ENCODE measurements at places on chromosomes 6 and 20. TPM values are rescaled to one million over a fixed set of nuclear protein-coding genes. Genes with fewer than 3 reads are reported as not detected.
A peak's percentile ranks its signal among the peaks of the same experiment; 100 is the strongest.

DNA sequence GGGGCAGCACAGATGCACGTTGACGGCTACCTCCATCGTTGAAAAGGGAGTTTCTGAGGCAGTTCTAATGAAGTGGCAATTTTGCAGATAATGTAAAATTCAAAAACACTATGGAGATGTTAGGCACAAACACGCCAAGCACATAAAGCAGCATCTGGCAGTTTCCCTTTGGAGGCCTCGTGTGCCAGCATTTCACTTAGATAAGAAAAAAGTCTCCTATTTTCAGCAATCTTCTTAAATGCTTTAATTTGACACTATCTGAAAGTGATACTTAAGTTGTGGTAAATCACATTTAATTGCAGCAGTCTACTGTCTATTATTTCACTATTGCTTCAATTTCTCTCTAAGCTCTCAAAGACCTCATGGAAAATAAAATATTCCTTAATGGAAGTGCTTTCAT is 125.3 kb upstream of the PROKR2 start:
- no peak overlapping the region for H3K4me3 ChIP-seq
- peaks cover 28% of the 10 kb centered on the region for H3K27me3 ChIP-seq
- H3K4me1 ChIP-seq = no peaks in the 10 kb centered on the region
- no peak for DNase-seq
- no peak overlapping the region for H3K27ac ChIP-seq

CDSN gene
- not detected for total RNA-seq

DUSP22 gene
- total RNA-seq = 50.4 TPM

- no peak overlapping the region for H3K4me3 ChIP-seq
- DNase-seq = no peak
- H3K36me3 ChIP-seq = no peaks in the 10 kb centered on the region
- no peak overlapping the region for H3K27ac ChIP-seq
These were observed 697.5 kb downstream of the PRKN start for GRCh38 chr6:162029873-162030576.

- no peaks in the 10 kb centered on the region for H3K36me3 ChIP-seq
- peaks cover 36% of the 10 kb centered on the region for H3K4me1 ChIP-seq
- peak overlapping the region; percentile 86 for H3K4me3 ChIP-seq
- H3K27ac ChIP-seq = peak overlapping the region; percentile 65
These were observed 4.1 kb downstream of the LINC00237 start for GRCh38 chr20:21101932-21102575.

GRCh38 chr6:1581120-1581991 is 28.4 kb upstream of the FOXC1 start:
- no peak for DNase-seq
- peaks cover 9% of the 10 kb centered on the region for H3K27me3 ChIP-seq
- no peak overlapping the region for H3K4me3 ChIP-seq
- no peaks in the 10 kb centered on the region for H3K4me1 ChIP-seq

IYD gene
- total RNA-seq = not detected

DNA sequence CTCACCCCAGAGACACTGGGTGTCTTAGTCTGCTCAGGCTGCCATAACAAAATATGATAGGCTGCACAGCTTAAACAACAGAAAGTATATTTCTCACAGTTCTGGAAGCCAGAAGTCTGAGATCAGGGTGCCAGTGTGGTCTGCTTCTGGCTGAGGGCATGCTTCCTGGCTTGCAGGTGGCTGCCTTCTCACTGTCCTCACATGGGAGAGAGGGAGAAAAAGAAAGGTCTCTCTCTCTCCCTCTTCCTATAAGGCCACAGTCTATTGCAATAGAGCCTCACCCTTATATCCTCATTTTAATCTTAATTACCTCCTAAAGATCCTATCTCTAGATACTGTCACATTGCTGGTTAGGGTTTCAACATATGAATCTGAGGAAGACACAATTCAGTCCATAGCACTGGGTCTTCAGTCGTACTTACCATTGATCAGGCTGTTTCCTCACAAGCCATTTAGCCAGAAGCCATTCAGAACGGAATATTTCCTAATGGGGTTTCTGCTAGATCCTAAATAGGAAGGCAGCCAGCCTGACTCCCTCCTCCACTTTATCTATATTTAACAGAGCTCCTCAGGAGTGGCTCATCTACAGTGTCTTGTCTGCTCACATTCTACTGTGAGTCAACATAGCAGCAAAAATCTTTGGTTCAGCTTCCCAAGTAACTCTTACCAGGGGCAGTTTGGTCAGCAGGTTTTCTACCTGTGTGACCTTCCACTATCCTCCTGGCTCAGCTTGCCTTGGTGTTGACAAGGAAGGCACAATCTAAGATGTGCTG is 42.2 kb downstream of the CD164 start:
- H3K4me3 ChIP-seq = no peak overlapping the region
- no peak overlapping the region for H3K27ac ChIP-seq
- peaks cover 5% of the 10 kb centered on the region for H3K4me1 ChIP-seq
- H3K36me3 ChIP-seq = peaks cover 5% of the 10 kb centered on the region
- no peak for DNase-seq

DNA sequence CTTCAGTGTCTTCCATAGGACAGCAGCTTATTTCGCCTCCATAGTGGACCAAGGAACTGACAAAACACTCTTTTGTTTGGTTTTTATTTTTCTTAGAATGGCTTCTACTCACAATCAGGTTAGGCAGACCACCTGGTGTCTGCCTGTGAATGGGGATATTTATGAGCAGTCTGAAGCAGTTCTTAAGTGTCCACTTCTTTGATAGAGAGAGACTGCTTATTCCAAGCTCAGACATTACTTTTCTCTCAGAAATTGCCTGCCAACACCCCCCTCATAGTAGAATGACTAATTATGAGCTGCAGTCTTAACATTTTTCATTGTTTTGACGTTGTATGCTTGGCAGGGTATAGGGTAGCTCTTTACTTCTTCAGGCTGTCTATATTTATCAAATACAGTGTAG is 174.7 kb downstream of the ZFAND3 start:
- no peak for DNase-seq
- H3K4me3 ChIP-seq = no peak overlapping the region
- H3K4me1 ChIP-seq = peaks cover 2% of the 10 kb centered on the region
- H3K36me3 ChIP-seq = peaks cover 5% of the 10 kb centered on the region
- H3K27me3 ChIP-seq = no peaks in the 10 kb centered on the region

- H3K4me3 ChIP-seq = peak overlapping the region; percentile 31
- H3K27ac ChIP-seq = no peak overlapping the region
- H3K4me1 ChIP-seq = peaks cover 6% of the 10 kb centered on the region
These were observed 134.4 kb downstream of the ARHGAP18 start for GRCh38 chr6:129575378-129576118.

GRCh38 chr6:138432063-138432356 is 28.0 kb downstream of the HEBP2 start:
- no peaks in the 10 kb centered on the region for H3K36me3 ChIP-seq
- H3K27me3 ChIP-seq = peaks cover 3% of the 10 kb centered on the region
- no peak overlapping the region for H3K4me3 ChIP-seq
- peaks cover 2% of the 10 kb centered on the region for H3K4me1 ChIP-seq
- H3K27ac ChIP-seq = no peak overlapping the region

JPH2 gene
- total RNA-seq = 0.36 TPM

DNA sequence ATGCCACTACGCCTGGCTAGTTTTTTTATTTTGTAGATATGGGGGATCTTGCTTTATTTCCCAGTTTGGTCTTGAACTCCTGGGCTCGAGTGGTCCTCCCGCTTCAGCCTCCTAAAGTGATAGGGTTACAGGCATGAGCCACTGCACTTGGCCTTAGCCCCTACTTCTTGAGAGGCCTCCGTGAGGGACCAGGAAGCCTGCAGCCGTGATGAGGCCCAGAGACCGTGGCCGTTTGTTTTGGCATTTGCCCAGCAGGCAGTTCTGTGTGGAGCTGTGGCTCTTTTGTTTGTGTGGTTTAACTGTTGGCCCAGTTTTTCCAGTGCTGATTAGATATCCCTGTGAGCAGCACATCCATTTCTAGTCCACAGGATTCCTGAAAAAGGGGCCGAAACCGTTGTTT is 39.8 kb downstream of the SRSF3 start:
- no peak for DNase-seq
- peaks cover 6% of the 10 kb centered on the region for H3K27me3 ChIP-seq
- no peak overlapping the region for H3K27ac ChIP-seq
- H3K4me1 ChIP-seq = no peaks in the 10 kb centered on the region

DNA sequence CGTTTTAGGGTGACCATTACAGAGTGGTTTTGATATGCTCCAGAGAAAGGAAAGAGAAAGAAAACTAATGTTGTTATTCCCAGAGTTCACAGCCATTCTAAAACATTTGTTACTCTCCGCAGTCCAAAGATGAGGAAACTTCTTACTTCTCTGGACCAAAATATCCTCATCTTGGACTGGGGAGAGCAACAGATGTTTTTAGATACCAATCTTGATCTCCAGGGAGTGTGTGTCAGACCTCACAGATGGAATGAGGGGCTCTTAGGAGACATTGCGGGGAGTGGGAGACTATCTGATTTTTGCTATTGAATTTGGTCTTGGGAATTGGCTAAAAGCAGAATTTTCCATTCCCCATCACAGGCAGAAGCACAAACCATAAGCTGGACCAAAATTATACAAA is 110.8 kb downstream of the TNFAIP3 start:
- no peak overlapping the region for H3K4me3 ChIP-seq
- H3K4me1 ChIP-seq = peaks cover 28% of the 10 kb centered on the region
- H3K36me3 ChIP-seq = peaks cover 3% of the 10 kb centered on the region
- no peaks in the 10 kb centered on the region for H3K27me3 ChIP-seq

DNA sequence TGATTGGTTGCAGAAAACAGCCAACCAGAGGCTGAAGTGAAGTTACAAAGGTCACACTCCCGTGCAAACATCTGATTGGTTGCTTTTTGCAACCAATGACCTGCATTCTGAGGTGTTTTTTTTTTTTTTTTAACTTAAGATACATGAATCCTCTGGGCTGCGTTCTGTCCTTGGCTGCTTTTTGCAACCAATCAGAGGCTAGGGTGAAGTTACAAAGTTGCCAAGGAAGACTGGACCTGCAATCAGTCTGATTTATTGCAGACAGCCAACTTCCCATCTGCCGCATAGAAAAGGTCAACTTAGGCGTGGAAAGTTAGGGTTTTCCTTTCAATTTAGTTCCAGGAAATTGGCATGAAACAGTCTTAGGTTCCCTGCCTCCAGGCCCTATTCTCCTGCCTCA is 292.9 kb downstream of the PLCB1 start:
- no peak for DNase-seq
- no peaks in the 10 kb centered on the region for H3K27me3 ChIP-seq
- H3K36me3 ChIP-seq = no peaks in the 10 kb centered on the region
- no peaks in the 10 kb centered on the region for H3K4me1 ChIP-seq
- H3K27ac ChIP-seq = no peak overlapping the region

DNA sequence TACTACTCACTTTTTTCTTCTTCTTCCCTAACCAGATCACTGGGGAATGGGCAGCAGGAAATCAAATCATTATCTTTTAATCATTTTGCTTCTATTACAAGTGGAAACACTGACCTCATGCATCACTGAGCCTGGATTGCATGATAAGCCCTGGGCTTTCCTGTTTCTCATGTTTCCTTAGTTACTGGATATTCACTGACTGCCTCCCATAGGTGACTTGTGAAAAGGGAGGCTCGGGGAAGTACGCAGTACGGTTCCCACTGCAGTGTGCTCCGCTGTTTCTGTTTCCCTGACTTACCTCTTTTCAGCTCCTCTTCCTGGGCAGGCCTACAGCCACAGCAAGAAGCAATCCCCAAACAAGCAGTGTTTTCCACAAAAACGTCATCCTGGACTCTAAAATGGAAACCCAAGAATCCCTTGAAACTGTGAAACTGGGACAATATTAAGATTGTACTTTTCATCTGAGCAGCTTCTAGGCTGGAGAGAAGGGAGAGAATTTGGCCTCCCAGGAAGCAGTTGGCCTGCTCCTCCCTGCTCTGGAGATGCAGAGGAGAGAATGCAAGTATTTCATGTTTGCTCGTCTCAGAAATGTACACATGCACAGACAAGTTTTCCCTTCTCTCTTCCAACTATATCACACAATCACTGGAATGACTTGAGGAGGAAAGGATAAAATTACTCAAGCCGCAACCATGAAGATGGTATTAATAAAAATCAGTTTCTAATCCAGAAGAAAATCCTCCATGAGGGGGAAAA is 13.1 kb downstream of the BTNL2 start:
- no peak for DNase-seq
- no peak overlapping the region for H3K27ac ChIP-seq
- no peak overlapping the region for H3K4me3 ChIP-seq
- H3K4me1 ChIP-seq = no peaks in the 10 kb centered on the region
- H3K36me3 ChIP-seq = no peaks in the 10 kb centered on the region

PLEKHG1 gene
- total RNA-seq = 3.8 TPM

DNA sequence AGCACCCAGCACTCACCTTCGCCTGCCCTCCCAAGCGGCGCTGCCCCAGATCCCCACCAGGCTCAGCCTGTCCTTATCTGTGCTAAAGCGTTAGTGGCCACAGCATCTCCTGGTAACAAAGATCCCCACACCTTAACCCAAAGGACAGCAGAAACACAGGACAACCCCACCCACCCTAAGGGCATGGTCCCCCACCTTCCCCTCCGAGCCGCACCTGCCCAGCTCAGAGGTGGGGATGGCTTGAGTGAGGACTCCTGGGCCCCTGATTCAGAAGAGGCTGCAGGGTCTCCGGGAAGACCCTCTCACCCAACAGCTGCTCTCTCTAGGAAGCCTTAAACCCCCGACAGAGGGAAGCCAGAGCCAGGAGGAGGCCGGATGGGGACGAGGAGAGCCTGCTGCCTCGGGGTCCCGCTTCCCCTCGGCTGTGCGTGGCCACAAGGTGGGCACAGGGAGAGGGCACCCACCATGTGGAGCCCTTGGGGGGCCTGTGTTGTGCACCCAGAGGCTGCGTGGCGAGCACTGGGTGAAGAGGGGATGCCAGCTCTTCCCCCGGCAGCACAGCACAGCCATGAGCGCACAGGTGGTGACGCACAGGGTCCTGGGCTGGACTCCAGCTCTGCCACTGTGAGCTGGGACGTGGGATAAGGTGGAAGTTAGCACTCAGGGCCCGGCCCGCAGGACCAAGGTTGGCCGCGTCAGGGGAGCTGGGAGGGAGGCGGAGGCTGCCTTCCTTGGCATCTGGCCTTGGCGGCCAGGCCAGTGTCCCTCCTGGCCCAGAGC is 31.9 kb upstream of the MRGBP start:
- H3K4me1 ChIP-seq = peaks cover 4% of the 10 kb centered on the region
- H3K27ac ChIP-seq = no peak overlapping the region
- no peak overlapping the region for H3K4me3 ChIP-seq
- H3K36me3 ChIP-seq = no peaks in the 10 kb centered on the region
- DNase-seq = no peak

STK4 gene
- total RNA-seq = 229 TPM

GRCh38 chr6:150112233-150112632 is 30.6 kb upstream of the PPP1R14C start:
- peaks cover 11% of the 10 kb centered on the region for H3K27me3 ChIP-seq
- H3K36me3 ChIP-seq = no peaks in the 10 kb centered on the region
- no peak overlapping the region for H3K27ac ChIP-seq
- H3K4me3 ChIP-seq = no peak overlapping the region
- no peak for DNase-seq
- no peaks in the 10 kb centered on the region for H3K4me1 ChIP-seq

TUBB gene
- total RNA-seq = 1,168 TPM

OTOR gene
- total RNA-seq = not detected

GRCh38 chr6:139648430-139649000 is 274.1 kb upstream of the CITED2 start:
- H3K36me3 ChIP-seq = no peaks in the 10 kb centered on the region
- H3K4me1 ChIP-seq = no peaks in the 10 kb centered on the region
- H3K4me3 ChIP-seq = no peak overlapping the region
- H3K27me3 ChIP-seq = no peaks in the 10 kb centered on the region
- no peak for DNase-seq
- H3K27ac ChIP-seq = no peak overlapping the region

GRCh38 chr6:75498862-75499261 is 5.3 kb upstream of the FILIP1 start:
- H3K4me1 ChIP-seq = peaks cover 3% of the 10 kb centered on the region
